ENCODE measurements at places on chromosomes 2 and 18.

- DNase-seq, result no peak
These were observed 519.1 kb downstream of the RNF144A start for GRCh38 chr2:7436096-7436906.

- no peak for DNase-seq
These were observed 78.8 kb upstream of the FZD5 start for GRCh38 chr2:207848545-207848928.

GRCh38 chr2:126828051-126828450 lies 70.6 kb upstream of the TEX51 start:
- no peak for DNase-seq

DNA sequence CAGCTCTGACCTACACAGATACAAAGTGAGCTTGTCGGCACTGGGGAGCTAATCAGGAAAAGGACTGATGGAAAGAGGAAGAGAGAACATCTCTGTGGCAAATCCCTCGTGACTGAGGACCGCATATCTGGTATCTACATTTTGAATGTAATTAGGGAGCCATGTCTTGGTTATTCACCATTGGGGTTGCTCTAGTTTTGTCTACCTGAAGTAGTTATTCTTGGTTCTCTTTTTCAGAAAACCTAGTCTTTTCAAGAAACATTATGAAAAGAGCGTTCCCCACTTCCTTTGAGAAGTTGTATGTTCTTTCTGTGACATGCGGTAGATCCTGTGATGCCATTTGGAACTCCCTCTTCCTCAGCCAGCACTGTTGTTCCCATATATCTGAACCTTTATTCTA lies 104.4 kb downstream of the DOCK10 start:
- no peak for DNase-seq

GRCh38 chr2:143935482-143935752 lies 584.5 kb downstream of the ZEB2 start:
- DNase-seq, result no peak

DNA sequence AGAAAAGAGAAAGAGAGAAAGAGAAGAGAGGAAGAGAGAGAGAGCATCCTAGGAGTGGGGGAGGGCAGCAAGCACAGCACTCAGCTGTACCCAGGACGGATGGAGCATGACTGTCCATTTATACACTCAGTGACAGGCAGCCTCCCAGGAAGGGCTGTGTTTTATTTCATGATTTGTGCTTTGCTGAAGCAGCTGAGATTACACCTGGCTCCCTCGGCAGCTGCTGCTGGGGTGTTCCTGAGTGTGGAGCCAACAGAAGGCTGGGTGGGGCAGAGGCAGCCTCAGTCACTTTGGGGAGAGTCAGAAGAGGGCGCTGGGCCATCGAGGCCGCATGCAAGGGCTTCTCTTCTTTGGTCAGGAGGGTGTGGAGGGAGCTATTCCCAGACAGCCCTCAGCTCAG lies 47.8 kb upstream of the TEX51 start:
- no peak for DNase-seq

DNA sequence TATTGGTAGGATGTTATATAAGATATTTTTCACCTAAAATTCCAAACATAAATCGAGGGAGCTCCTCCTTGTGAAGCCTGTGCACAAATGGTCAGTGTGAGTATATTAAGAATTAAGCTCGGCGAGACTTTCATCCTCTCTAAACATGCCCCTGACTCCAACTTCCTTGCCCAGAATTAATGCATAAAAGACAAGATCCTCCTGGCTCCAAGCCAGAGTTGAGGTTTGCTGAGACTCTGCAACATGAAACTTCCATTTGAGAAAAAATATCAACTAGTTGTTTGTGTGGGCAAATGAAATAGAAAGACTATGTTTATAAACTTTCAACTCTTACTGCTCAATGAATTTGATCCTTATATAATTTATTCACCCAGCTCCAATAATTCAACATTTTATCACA lies 68.1 kb downstream of the CCDC178 start:
- no peak for DNase-seq

GRCh38 chr2:38146275-38146906 lies 70.4 kb upstream of the CYP1B1 start:
- DNase-seq, result no peak

- no peak for DNase-seq
These were observed 5.4 kb upstream of the CDCA7 start for GRCh38 chr2:173349287-173349686.

DNA sequence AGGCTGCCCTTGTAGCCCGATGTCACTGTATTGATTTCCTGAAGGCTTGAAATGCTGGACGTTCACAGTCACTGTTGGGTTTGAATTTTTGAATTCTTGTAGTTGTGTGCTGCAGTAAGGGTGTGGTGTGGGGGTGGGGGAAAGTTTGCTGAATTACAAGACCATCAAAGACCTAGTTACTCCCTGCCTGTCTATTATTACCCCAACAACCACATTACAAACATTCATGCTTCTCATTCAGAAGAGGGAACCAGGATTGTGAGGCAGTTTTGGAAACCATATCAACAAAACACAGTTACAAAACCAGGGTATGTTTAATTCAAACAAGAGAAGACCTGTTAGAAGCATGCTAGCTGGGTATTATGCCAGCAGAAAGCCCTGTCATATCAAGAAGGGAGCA lies 85.8 kb downstream of the CLHC1 start:
- DNase-seq, result no peak

GRCh38 chr2:226956659-226957058 lies 120.8 kb downstream of the RHBDD1 start:
- no peak for DNase-seq

DNA sequence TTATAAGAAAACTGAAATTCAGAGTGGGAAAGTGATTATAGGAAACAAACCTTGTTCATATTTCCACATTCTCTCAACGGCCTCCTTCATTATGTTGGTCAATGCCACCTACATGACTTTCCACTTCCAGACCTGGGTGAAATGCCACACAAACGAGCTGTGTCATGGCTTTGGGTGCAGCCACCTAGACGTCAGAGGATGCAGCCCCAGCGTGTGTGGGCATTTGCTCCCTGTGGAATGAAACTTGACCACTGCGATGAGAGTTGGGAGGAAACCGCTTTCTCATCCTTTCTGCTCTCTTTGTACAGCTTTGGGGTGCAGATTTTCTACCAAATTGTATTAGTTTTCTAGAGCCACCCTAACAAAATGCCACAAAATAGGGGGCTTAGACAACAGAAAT lies 291.0 kb downstream of the CYRIA start:
- DNase-seq, result no peak

GRCh38 chr2:15359716-15360531 lies 201.2 kb downstream of the NBAS start:
- no peak for DNase-seq

DNA sequence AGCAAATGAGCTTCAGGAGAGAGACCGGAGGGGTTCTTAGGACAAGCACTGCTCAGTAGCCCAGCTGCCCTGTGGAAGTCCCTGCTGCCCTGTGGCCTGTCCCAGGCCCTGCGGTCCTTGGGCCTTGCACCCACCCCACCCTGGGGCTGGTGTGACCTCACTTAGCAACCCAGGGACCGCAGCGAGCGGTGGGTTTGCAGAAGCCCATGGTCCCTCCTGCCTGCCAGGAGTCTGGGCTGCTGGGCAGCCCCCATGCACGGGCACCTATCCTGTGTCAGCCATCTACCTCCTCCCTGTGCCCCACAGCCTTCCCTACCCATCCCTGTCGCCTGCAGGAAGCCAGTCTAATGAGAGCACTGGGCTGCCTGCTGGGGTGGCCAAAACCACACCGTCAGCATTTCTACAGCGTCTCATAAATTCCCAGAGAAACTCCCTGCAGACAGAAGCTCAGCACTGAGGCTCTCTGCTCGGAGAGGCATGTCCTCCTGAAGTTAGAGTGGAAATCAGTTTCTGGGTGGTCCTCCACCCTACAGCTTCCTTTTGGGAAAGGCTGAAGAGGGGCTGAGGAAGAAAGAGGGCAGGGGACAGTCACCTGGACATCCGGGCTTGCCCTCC lies 231.1 kb upstream of the HS6ST1 start:
- no peak for DNase-seq

- DNase-seq, result no peak
These were observed 185.5 kb downstream of the NOL4 start for GRCh38 chr18:34039201-34039600.

DNA sequence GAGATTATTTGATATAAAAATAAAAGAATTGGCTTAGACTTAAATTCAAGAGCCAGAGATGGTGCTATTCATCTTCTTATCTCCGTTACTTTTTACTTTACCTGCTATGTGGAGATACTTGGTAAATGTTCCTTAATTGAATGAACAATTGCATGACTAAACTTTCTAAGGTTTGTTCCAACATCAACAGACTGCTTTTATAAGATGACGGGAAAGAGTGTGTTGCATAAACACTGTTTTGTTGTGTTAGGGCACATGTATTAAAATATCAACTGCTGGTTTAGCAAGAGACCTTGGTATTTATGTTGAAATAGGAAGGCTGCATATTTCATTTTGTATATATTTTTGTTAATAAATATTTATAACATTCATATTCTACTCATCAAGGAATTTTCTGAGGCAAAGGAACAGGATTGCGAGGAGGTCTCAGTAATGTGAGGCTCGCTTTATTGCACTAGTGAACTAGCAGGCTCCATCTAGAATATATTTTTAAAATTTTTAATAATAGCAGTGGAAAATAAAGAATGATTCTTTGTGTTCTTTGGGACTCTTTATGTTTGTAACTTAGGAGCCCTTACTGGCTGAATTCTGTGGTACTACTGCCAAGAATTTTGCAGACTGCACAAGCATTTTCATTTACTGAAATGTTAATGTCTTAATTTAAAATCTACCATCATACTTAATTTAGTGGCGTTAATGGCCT lies 10.7 kb upstream of the NFE2L2 start:
- no peak for DNase-seq

GRCh38 chr2:190678444-190679162 lies 29.7 kb downstream of the NAB1 start:
- DNase-seq, result peak; percentile 14

GRCh38 chr2:238574490-238575271 lies 148.0 kb downstream of the ASB1 start:
- no peak for DNase-seq

- DNase-seq, result no peak
These were observed 121.9 kb upstream of the HAAO start for GRCh38 chr2:42914314-42914713.

- DNase-seq, result no peak
These were observed 483.4 kb upstream of the KLHL29 start for GRCh38 chr2:22901471-22902179.
